Subcutaneous adipose tissue (tissue), 4 donors: ENCODE measurements at places on chromosomes 7 and 10. TPM values are rescaled to one million over a fixed set of nuclear protein-coding genes. Genes with fewer than 3 reads are reported as not detected.

The CDHR1 gene
- not detected for total RNA-seq

The NEUROG3 gene
- not detected for total RNA-seq

The UCMA gene
- not detected for total RNA-seq

The HOXA6 gene
- total RNA-seq = 2.9 TPM

The PON3 gene
- total RNA-seq = 4.3 TPM

The CTBP2 gene
- total RNA-seq = 41.6 TPM

The PTPRZ1 gene
- total RNA-seq = 1.1 TPM

The LSM5 gene
- 17.7 TPM for total RNA-seq

The FBXO24 gene
- 0.34 TPM for total RNA-seq

The NCF1 gene
- 2.9 TPM for total RNA-seq

The CYP2C9 gene
- not detected for total RNA-seq

The ARHGAP22 gene
- 7.3 TPM for total RNA-seq

The FRAT1 gene
- 7.5 TPM for total RNA-seq

The TMEM236 gene
- 3.2 TPM for total RNA-seq

The IL15RA gene
- total RNA-seq = 14.4 TPM

The R3HCC1L gene
- total RNA-seq = 20.3 TPM

The HMX3 gene
- not detected for total RNA-seq

The HDAC9 gene
- total RNA-seq = 21.7 TPM

The DIP2C gene
- 64.0 TPM for total RNA-seq

The CUBN gene
- 3.6 TPM for total RNA-seq

The UNCX gene
- total RNA-seq = not detected

The HOXA4 gene
- 1.2 TPM for total RNA-seq

The ATRNL1 gene
- not detected for total RNA-seq

The ZNF487 gene
- total RNA-seq = 8.6 TPM

The PRKCQ gene
- total RNA-seq = 0.88 TPM

The UBTD1 gene
- total RNA-seq = 7.0 TPM

The TUBAL3 gene
- total RNA-seq = 0.57 TPM

The SLC13A1 gene
- not detected for total RNA-seq

The ZNF804B gene
- not detected for total RNA-seq

The LIPF gene
- total RNA-seq = 0.34 TPM

The DYDC2 gene
- not detected for total RNA-seq

The ITGB1 gene
- 1,994 TPM for total RNA-seq

The CCDC146 gene
- total RNA-seq = 15.8 TPM
